ENCODE measurements at places on chromosomes 2 and 18.

DNA sequence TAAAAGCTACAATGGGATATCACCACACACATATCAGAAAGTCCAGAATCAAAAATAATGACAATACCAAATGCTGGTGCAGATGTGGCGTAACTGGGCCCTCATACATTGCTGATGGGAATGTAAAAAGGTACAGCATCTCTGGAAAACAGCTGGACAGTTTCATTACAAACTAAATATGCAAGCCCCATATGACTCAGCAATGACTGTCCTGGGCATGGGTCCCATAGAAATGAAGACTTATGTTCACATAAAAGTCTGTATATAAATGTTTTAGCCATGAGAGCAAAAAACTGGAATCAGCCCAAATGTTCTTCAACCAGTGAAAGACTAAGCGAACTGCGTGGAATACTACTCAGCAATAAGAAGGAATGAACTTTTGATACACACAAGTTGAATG lies 56.7 kb downstream of the ALPK2 start:
- DNase-seq: no peak

DNA sequence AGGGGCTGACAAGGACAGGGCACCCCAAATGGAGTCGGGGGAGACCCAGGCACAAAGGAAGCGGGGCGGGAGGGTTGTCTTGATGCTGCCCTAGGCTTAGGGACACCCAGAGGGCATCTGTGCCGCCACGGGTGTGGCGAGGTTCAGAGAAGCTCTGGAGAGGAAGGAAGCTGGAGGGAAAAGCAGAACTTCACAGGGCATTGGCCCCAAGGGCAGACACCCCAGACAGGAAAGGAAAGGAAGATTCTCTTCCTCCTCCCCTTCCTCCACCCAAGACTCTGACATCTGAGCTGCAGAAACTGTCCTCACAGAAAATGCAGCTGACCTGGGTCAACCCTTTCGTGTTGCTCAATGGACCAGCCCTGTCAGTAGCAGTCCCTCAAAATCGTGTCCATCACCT lies 25.6 kb downstream of the DNMT3A start:
- no peak for DNase-seq

GRCh38 chr2:18651842-18652774 lies 62.7 kb upstream of the NT5C1B start:
- no peak for DNase-seq

DNA sequence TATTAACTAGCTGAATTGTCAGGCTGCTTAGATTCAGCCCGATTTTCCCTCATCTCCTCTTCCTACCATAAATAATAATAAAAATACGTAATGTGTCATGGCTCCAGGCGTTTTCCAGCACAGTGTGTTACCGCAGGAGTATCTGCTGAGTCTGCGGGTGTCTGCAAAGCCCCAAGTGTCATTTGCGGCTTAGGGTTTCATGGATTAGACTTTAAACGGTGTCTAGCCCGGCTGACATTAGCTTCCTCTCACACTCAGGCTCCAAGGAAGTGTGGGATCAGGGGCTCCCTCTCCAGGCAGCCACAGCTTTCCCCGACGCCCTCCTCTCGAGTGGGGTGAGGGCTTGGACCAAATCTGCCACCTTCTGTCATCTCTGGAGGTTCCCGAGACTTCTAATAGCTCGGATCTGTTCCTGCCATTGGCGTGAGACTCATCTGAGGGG lies 14.1 kb upstream of the HOXD1 start:
- DNase-seq: no peak

DNA sequence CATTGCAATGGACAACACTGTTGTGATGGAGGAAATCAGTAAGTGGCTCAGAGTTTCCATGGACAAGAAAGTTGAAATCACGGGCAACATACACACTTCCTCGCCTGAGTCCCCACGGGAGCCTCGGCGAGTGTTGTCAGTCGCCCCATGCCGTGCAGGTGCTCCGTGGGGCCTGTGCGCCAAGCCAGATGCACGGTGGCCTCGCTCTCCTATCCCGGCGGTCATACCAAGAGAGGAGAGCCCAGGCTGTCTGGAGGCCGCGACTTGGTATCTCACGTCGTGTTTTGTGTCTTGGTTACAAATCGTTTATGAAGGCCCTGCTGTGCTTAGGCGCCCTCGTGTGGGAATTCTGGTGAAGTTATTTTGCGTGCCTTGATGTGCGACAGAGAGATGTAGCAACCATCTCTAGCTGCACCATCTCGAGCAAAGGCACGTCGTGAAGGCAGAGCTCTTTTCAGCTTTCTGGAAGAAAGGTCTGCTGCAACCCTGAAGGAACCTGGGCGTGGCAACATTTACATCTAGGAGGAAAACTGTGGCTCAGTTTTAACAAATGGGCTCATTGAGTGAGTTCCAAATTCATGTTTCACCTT lies 21.8 kb downstream of the ATG4B start:
- DNase-seq: peak; percentile 63

- DNase-seq: no peak
These were observed 200.9 kb upstream of the RAB6C start for GRCh38 chr2:129778584-129778877.

DNA sequence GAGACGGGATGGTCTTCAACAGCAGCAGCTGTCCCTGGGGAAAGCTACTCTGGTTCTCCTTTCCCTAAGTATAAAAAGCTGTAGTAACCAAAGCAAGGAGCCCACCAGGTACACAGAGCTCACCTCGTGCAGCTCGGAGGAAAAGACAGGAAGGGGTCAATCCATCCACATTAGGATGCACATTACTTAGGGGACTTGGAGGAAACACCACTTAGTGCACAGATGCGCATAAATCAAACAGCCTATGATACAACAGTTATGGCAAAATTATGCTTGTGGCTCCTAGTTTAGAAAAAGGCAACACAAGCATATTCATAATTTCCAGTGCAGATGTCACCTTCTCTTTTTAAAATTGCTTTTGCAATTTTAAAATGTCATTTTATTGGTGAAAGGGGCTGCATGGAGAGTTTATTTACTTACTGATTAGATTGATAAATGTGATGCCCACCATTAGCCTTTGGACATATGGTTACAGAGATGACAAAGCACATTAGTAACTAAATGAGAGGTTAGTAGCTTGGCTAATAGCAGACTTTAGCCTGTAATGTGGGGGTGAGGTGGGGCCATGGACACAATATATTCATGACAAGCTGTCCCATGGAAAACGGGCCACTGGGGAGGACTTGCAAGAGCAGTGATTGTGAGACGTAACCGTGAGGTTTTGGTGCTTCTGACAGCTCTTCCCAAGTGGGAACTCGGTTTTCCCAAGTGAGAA lies 199.8 kb downstream of the MYT1L start:
- no peak for DNase-seq

GRCh38 chr2:72032481-72033041 lies 115.1 kb downstream of the CYP26B1 start:
- DNase-seq: no peak

DNA sequence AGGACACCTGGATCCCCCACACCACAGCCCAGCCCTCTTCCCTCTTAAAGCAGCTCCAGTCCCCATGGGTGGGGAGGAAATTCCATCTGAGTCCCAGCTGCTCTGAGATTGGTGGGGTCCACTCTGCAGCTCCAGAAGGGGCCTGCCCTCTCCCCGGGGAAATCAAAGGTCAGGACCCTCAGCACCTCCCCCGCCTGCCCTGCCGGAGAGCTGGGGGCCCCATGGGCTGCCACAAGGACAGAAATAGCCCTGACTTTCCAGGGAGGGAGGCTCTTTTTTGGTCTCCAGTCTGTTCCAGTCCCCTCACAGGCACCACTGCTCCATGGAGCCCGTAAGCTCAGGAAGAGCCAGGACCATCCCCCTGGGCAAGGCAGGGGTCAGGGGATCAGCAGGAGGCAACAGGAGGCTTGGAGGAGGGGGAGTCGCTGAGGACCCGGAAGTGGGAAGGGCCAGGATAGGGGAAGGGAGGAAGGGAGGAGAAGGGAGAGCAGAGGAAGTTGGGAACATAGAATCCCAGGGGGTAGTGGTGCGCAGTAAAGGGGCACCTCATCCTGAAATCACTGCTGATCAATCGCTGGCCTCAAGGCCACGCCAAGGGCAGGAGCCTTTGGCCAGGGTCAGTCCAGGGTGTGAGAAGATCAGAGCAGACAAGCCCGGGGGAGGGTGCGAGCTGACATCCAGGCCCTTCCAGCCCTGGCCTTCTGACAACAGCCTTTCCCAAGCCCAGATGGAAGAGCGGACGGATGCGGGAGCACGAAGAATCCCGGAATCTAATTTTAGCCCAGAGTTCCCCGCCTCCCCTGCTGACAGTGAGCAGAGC lies 7.6 kb downstream of the ADRA2B start:
- no peak for DNase-seq

DNA sequence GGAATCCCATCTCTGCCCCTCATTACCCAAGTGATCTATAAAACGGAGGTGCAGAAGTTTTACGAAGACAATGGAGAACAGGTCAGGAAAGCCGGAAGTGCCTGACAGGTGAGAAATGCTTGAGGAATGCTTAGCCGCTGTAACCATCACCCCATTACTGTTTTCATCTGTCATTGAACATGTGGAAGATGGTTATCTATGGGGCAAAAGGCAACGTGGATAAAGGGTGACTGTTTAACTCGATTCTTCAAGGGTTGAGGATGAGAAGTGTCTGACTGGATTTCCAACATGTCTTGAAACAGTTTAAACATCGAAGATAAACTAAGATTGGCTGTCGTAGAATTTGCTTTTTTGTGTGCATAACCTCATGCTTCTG lies 17.3 kb downstream of the HK2 start:
- DNase-seq: no peak

GRCh38 chr18:43108882-43109281 lies 6.6 kb downstream of the RIT2 start:
- no peak for DNase-seq

- DNase-seq: no peak
These were observed 4.6 kb downstream of the SPATS2L start for GRCh38 chr2:200311139-200311538.
